ENCODE measurements at places on chromosomes 13 and 19. TPM values are rescaled to one million over a fixed set of nuclear protein-coding genes. Genes with fewer than 3 reads are reported as not detected.

GRCh38 chr13:95226476-95226875, 74.8 kb downstream of the ABCC4 start:
- DNase-seq, result no peak

DNA sequence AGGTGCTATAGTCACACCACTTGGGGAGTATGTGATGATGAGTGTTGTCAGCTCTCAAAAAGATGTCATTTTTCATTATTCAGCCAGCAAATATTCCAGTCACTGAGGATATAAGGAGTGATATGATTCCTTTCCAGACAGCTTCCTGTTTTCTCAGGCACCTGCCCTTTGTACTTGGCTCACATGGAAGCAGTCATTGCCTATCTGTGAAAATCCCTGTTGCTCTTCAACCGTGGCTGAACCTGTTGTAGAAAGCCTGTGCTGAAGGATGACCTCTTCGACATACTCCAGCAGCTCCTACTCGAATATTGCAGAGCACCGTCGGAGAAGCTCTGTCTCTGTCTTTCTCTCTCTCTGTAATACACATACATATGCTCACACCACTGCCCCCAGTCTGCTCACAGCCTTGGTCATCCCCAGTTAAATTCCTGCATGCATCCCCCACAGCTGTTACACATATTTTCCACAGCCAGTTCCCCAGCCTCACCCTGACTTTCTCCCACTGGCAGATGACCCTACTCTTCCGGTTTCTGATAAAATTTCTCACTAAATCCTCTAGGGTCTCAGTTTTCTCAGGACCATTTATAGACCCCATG, 204.2 kb upstream of the ARGLU1 start:
- DNase-seq, result no peak

GRCh38 chr13:46032341-46032740, 20.2 kb downstream of the ZC3H13 start:
- DNase-seq, result no peak

GRCh38 chr19:24064175-24064574, 22.8 kb upstream of the ZNF254 start:
- DNase-seq, result no peak

- no peak for DNase-seq
Observed at GRCh38 chr13:36261976-36262375, 35.6 kb downstream of the CCDC169 start.

GRCh38 chr13:33321686-33322542, 36.4 kb upstream of the STARD13 start:
- DNase-seq, result no peak

- DNase-seq, result no peak
Observed at GRCh38 chr19:11534948-11535347, 3.7 kb upstream of the CNN1 start.

GRCh38 chr13:40963927-40964326, 55.2 kb downstream of the ELF1 start:
- DNase-seq, result no peak

Gene SLC7A10
- polyA plus RNA-seq, result 2.1 TPM
